ENCODE measurements at places on chromosomes 4 and X. TPM values are rescaled to one million over a fixed set of nuclear protein-coding genes. Genes with fewer than 3 reads are reported as not detected.

The MAGEB1 gene
- not detected for total RNA-seq

The RTL5 gene
- 4.3 TPM for total RNA-seq

The TLR1 gene
- total RNA-seq, result 3.2 TPM

The CT55 gene
- total RNA-seq, result not detected
